ENCODE measurements at places on chromosomes 2 and 18.

GRCh38 chr2:118989481-118989880 lies 47.5 kb downstream of the MARCO start:
- DNase-seq, result no peak

- DNase-seq, result peak; percentile 56
Observed at GRCh38 chr18:50748243-50749229, 71.3 kb downstream of the MRO start.

- no peak for DNase-seq
Observed at GRCh38 chr2:201261471-201261870, 1.1 kb downstream of the CASP8 start.

- no peak for DNase-seq
Observed at GRCh38 chr18:42893977-42894376, 221.5 kb downstream of the RIT2 start.

DNA sequence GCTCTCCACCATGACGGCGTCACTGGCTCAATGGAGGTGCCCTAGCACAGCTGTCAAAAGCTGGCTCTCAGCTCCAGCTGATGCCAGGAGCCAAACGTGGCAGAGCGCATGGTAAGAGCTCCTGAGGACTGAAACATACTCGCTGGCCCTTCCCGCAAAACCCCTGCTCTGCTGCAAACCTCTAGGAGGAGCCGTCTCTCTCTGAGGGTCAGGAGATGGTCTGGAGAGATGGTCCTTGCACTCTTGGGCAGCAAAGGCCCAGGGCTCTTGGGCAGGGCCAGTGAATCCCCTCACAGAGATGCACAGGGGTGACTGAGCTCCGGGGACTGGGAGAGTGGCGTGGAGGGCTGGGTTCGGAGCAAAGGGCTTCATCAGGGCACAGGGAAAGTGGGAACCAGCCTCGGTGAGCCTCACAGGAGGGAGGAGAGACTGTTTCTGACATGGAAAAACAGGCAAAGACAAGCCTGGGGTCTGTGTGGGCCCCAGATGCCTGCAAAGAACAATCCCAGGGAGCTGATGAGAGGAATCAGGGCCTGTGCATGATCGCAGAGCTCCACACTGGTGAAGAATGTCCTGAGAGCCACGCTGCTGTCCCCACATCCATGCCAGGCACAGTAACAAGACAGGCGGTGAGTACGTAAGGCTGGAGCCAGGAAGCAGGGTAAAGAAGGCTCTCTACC lies 17.2 kb downstream of the SNORC start:
- DNase-seq, result no peak

DNA sequence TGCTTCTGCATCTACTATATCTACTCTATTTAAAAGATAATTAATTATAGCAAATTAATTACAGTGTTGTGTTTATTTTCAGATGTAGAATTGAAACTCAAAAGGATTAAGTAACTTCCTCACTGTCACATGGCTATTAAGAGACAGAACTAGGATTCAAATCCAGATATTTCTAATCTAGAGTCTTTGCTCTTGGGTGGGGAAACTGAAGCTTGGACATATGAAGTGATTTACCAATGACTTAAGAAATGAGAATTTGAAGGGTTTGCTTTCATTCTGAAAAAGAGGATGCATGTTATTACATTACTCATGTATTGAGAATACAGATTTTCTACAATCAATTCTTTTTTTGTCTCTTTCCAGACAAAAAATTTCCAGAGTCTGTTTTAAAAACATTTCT lies 191.5 kb upstream of the SMAD7 start:
- no peak for DNase-seq

DNA sequence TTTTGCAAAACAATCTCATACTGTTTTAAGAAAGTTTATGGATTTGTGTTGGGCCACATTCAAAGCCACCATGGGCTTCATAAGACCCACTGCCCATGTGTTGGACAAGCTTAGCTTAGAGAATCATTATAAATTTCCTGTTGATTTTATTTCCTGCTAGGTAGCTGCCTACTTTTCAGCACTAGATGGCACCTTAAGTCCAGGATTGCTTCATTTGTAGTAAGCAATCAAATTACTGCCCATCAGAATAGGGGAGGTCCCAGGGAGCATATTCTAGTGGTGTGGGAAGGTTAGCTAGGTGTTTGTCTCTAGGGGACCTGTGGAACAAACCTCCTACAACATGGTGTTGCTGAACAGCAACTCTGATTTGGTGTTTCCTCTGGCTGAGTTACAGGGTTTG lies 11.0 kb upstream of the DCDC2C start:
- DNase-seq, result peak; percentile 18

DNA sequence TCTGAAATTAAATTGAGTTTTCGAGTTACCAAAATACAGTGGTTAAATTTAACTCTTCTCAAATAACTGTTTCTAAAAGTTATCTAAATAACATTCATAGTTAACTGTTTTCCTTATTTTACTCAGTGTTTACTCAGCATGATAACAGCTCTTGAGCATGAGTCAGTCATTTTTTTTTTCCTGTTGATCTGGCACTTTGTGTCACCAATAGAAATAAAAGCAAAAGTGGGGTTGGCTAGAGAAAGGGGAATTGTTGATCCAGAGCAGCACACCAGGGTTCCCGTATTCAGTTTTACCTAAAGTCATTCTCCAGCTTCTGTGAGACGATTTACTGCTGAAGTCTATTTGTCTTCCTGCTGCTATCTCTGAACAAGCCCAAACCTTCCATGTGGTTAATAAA lies 851.6 kb downstream of the DCC start:
- peak; percentile 2 for DNase-seq

GRCh38 chr2:16394072-16394985 lies 271.3 kb downstream of the CYRIA start:
- DNase-seq, result no peak

GRCh38 chr2:29447513-29447912 lies 332.3 kb downstream of the CLIP4 start:
- no peak for DNase-seq

- no peak for DNase-seq
Observed at GRCh38 chr2:10305254-10305635, 2.5 kb downstream of the HPCAL1 start.

- DNase-seq, result no peak
Observed at GRCh38 chr2:177693658-177694339, 301.2 kb downstream of the AGPS start.

DNA sequence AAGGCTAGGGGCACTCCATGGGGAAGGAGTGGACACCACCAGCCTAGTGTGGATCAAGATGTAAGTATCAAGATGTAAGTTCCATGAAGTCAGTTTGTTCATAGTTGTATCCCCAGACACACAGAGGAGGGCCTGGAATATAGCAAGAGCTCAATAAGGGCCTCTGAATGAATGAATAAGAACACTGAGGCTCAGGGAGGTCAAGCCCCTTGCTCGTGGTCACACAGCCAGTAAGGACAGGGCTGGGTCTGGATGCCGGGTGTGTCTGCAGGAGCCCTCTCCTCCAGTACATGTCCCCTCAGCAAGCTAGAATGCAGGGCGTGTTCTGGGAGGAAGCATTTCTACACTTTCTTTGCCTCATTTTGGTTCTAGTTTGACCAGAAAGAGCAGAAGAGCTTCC lies 2.9 kb downstream of the RUFY4 start:
- DNase-seq, result no peak

GRCh38 chr2:240154606-240155005 lies 14.1 kb upstream of the OTOS start:
- no peak for DNase-seq

- DNase-seq, result no peak
Observed at GRCh38 chr2:3296182-3296972, 81.2 kb downstream of the EIPR1 start.

Measured in neuronal stem cell (in vitro differentiated cells).